ENCODE measurements at places on chromosomes 1 and 21. TPM values are rescaled to one million over a fixed set of nuclear protein-coding genes. Genes with fewer than 3 reads are reported as not detected.

FCAMR gene
- total RNA-seq, result not detected

RPTN gene
- total RNA-seq, result not detected

GABRD gene
- 0.58 TPM for total RNA-seq

VHLL gene
- not detected for total RNA-seq

TNFRSF1B gene
- 0.40 TPM for total RNA-seq

BNIPL gene
- 0.09 TPM for total RNA-seq

PRKAA2 gene
- total RNA-seq, result 2.6 TPM

MTOR gene
- 17.0 TPM for total RNA-seq

SPRR2F gene
- not detected for total RNA-seq

FAM20B gene
- 19.3 TPM for total RNA-seq

NEXN gene
- total RNA-seq, result 4.6 TPM

SPATA45 gene
- not detected for total RNA-seq

RGS13 gene
- total RNA-seq, result not detected

ANXA9 gene
- 0.83 TPM for total RNA-seq

MAB21L3 gene
- 0.04 TPM for total RNA-seq

SLC45A1 gene
- 2.5 TPM for total RNA-seq

WNT2B gene
- 0.24 TPM for total RNA-seq
